ENCODE measurements at places on chromosomes 12 and 14.

DNA sequence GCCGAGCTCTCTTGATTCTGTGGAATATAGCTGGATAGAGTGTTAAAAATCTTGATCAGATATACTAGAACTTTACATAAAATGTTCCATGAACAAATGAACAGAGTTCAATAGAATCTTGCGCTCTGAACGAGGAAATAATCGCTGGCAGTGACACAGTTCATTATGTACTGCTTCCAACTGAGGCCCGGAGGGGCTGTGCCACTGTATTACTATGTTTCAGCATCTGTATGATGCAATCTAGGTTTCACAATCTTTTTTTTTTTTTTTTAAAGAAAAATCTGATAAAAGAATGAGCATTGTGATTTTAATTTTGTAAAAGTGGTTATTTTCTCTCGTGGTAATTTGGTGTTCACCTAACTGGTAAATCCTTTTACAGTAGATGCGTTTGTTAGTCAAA, 77.2 kb downstream of the FERMT2 start:
- no peak for DNase-seq

- no peak for DNase-seq
These were observed 2.1 kb upstream of the SERPINA1 start for GRCh38 chr14:94390372-94391086.

DNA sequence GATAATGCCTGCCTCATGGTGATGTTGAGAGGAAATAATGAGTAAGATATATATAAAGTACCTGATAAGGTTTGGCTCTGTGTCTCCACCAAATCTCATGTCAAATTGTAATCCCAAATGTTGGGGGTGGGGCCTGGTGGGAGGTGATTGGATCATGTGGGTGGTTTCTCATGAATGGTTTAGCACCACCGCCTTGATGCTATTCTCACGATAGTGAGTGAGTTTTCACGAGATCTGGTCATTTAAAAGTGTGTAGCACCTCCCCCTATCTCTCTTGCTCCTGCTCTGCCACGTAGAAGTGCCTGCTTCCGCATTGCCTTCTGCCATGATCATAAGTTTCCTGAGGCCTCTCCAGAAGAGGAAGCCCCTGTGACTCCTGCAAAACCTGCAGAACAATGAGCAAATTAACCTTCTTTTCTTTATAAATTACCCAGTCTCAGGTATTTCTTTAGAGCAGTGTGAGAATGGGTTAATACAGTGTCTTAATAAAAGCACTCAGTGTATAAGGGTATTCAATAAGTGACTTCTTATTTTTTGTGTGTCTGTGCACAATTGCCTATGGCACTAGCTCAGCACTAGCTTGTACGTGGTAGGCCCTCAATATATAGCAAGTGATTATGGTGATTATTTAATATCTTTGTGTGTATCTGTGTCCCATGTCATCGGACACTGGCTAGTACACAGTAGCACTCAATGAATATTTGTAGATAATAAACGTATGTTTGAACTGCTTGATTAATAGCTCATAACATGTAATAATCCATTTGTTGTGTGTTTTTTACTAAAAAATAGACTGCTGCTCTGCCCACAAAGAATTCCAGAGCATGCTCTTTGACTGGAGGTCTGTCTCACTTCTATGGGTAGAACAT, 138.1 kb upstream of the LMNTD1 start:
- peak; percentile 45 for DNase-seq

GRCh38 chr14:96027431-96028355, 11.5 kb upstream of the C14orf132 start:
- no peak for DNase-seq

DNA sequence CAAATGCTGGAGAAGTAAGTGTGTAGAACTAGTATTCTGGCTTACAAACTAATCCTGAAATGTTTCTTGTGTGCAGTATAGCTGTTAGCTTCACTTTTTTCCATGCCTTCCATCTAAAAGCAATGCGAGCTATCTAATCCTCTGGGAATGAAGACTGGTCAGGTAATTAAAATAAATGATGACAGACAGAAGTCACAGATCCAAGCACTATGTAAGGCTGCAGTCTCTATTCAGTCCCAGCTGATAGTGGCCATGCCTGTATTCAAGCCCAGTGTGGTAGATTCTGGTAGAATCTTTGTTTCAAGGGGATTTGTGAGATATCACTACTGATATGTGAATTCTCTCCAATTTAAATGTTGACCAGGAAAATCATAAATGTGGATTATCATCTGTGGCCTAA, 637.2 kb downstream of the TMTC2 start:
- no peak for DNase-seq

GRCh38 chr14:65471038-65471878, 58.7 kb downstream of the FUT8 start:
- no peak for DNase-seq

DNA sequence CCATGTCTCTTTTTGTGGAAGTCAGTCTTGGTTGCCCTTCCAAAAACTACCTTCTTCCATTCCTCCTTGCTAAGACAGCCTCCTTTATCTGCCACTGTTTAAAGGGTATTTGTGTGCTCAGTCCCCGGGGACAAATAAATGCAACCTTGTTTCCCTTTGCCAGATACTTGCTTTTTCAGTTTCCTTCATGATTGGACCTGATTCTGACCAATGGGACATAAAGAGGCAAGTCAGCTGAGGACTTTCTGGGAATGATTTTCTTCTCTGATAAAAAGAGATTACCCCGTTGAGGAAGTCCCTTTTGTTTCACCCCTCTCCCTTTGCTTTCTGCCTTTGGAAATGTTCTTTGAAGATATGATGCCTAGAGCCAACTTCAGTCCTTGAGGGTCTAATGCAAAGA, 7.4 kb upstream of the TUBA1B start:
- DNase-seq = no peak

DNA sequence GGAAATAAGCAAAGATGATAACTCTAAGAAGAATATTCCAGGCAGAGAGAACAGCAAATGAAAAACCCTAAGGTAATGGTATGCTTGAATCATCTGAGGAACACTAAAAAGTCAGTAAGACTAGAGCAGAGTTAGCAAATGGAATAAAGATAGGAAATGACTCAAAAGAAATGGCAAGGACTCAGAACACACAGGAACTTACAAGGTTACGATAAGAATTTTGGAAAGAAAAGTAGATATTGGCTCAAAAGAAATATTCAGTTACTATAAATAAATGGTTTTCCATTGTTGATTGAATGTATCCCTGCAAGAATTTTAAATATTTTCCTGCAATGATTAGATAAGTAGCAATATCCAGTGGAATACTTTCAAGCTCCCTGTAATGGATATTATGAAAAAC, 705.8 kb downstream of the C12orf50 start:
- DNase-seq = no peak

DNA sequence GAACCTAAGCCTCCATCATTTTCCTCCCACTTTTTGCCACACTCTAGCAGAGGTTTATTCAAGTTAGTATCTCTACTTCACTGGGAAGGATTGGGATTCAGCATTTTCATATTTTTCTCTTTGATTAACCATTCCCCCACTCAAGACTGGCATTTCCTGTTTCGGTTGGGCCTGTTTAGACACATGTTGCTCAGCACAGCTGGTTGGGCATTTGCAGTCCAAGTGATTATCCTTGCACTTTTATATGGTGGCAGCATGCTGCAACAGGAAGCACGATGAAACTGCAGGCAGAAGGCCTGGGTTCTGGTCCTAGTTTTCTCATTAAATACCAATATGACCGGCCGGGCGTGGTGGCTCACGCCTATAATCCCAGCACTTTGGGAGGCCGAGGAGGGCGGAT, 182.9 kb upstream of the GRIN2B start:
- no peak for DNase-seq

- DNase-seq = no peak
These were observed 15.2 kb downstream of the FGFR1OP2 start for GRCh38 chr12:26953447-26953846.

DNA sequence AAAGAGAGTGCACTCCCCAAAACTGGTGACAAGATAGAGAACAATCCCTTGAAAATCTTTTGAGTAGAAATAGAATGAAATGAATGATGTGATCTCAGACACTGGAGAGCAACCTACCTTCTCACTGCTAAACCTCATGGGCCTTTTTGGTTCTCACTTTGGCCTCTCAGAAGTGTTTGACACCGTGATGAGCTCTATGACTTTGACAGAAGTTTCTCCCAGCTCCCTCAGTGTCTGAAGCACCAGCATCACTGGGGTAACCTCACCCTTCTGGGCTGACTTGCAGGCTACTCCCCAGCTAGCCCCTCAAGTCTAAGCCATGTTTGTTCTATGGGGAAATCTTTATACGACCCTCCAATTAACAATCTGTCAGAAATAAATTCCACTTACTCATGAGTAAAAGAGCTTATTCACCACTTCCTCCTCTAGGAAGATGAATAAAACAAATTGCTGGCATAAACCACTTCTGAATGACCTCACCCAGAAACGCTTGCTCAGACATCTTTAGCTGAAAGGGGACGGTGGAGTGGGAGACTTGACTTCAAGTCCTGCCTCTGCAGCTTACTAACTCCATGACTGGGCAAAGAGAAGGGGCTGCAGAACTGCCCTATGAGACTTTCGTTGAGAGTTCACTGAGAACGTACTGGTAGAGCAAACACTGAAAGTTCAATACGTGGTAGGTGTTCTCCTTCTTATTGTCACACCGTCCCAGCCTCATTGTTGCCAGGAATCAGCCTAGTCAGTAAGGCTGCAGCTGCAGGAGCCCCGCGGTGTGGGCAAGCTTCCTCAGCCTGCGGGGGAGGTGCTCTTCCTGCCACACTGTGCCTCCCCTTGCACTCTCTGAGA, 46.5 kb downstream of the ST8SIA1 start:
- DNase-seq = peak; percentile 46

- DNase-seq = no peak
These were observed 188.5 kb upstream of the SYT10 start for GRCh38 chr12:33628087-33628486.

GRCh38 chr12:82688035-82688501, 1.4 kb downstream of the TMTC2 start:
- no peak for DNase-seq

GRCh38 chr14:78947681-78948080, 777.5 kb downstream of the NRXN3 start:
- no peak for DNase-seq

DNA sequence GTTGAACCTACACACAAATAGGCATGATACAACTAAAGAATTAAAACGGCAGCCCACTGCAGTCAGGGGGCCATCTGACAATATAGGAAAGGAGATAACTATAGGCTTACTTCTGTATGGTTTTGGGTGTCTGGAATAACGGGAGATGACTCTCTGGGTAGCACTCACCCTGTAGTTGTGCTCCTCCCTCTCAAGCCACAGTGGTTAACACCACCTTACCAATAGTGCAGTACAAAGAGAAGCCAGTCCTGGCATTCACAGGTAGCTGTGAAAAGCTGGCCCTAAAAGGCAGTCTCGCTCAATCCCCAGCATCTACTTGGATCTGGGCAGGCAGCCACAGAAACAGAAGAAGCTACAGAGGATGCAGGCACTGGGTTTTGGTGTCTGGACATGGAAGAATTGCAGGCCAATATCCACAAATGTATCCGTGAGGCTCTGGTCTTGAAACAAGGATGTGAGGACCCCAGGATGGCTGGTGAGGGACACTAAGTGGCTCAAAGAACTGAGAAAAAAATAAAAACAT, 93.0 kb downstream of the DPF3 start:
- no peak for DNase-seq

DNA sequence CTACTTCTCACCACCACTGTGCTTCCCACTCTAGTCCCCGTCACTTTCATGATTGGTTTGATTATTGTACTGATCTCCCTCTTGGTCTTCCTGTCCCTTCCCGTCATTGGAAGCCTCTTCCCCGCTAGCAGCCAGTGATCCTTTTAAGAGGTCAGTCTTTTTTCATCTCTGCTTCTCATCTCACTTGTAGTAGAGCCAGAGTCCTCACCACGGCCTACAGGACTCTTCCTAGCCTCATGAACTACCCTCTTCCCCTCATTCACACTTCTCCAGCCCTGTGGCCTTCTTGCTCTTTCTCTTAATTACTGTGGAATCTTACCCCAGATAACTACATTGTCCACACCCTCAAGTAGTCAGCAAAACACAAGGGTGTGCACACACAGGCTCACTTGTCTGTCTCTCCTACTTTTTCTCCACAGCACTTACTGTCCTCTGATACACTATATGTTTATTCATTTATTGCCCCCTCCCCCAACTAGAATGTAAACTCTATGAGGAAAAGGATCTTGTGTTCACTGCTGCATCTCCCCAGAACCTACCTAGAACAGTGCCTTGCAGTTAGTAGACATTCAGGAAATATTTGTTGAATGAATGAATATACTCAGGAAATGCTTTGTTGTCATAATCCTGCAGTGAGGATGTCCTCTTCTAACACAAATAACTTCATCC, 66.3 kb downstream of the CKB start:
- no peak for DNase-seq

GRCh38 chr14:87397499-87397898, 595.5 kb downstream of the GALC start:
- DNase-seq = no peak

DNA sequence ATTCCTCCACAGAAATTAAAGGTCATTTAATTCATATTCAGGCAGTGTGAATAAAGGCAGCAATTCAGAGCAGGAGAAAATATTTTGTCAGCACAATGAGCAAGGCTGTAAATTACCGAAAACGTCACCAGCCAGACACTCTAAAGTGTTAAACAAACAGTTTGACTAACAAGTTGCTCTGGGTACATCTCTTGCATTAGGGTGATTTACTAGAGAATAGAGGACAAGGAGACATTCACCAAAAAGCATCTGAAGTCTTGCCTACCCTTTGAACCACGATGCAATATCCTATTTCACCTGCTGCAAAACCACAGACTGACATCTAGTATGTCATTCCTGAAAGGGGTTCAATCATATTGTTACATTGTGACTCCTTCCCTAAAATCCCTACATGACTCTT, 27.1 kb upstream of the GPHB5 start:
- DNase-seq = no peak

DNA sequence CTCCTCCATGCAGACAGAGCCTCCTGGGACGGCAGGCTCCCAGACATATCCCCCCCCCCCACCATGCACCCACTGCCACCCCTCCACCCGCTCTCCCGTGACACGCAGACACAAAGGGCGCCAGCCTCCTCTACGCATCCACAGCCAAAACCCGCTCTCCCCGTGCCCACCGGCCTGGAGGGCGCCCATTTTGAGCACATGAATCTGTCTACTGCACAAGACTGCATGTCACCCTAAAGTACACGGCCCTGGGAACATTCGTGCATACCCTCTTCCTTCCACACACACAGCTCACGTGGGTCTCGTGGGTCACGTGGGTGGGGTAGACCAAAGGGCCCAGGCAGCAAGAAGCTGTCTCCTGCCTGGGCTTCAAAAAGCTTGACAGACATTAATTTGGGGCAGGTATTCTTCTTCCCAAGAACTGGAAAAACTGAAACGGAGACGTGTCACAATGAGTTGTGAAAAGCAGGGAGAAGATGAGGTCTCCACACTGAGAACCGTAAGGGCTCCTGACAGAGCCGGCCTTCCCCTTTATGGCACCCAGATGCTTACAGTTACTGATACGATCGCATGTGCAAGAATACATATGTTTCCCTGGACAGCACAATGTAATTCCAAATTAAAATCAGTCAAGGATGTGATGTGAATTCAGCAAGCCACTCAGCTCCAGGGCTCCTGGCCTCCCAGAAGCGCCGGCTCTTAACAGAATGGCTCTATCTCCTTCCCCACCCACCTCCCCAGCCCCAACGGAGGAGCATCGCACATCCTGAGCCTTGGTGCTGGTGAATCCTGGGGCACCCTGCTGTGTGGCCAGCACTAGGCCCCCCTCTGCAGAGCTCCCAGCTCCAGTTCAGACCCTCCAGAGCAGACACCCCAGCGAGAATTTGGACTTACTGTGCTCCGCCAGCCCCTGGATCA, 1.9 kb downstream of the TGFB3 start:
- no peak for DNase-seq

- no peak for DNase-seq
These were observed 156.5 kb upstream of the AMIGO2 start for GRCh38 chr12:47236109-47236714.
